ENCODE measurements at places on chromosomes 4 and X.

- DNase-seq: no peak
These were observed 135.2 kb downstream of the STK32B start for GRCh38 chr4:5186271-5187064.

DNA sequence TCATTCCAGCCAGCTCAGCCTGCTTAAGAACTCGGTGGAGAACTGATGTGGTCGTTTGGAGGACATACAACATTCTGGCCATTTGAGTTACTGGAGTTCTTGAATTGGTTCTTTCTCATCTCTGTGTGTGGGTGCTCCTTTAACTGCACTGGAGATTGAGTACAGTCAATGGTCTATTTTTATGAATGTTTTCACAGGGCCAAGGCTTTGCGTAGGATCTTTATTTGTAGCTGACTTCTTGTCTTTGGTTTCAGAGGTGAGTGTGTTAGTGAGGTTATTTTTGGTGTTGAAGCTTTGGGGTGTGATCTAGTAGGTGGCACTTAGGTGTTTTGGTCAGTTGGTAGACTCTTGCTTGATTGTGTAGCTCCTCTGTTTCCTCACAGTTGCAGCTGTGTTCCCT, 288.4 kb downstream of the LHFPL1 start:
- no peak for DNase-seq

DNA sequence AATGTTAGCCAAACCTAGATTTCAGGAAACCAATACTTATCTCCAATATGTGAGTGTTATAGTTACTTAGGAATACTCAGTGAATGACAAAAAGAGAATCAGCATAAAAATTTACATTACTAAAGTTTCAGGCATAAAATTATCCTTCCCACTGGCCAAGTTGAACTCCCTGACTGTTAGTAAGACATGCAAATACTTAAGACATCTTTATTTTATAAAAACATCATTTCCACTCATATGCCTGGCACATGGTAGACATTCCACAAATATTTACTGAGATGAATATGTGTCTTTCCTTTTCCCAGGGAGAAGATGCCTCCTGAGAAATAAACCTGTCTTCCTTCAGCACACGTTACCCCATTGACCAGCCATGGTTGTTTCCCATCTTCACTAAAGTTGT, 7.3 kb downstream of the VEGFD start:
- no peak for DNase-seq

- DNase-seq: no peak
These were observed 73.1 kb downstream of the CPZ start for GRCh38 chr4:8665406-8666360.
